NCI-H345 (cell line): ENCODE measurements at places on chromosomes 16 and 17.
A peak's percentile ranks its signal among the peaks of the same experiment; 100 is the strongest.

GRCh38 chr17:32954477-32954876 lies 26.5 kb downstream of the TMEM98 start:
- no peak for DNase-seq

- no peak for DNase-seq
Observed at GRCh38 chr16:56305956-56306565, 114.8 kb downstream of the GNAO1 start.

DNA sequence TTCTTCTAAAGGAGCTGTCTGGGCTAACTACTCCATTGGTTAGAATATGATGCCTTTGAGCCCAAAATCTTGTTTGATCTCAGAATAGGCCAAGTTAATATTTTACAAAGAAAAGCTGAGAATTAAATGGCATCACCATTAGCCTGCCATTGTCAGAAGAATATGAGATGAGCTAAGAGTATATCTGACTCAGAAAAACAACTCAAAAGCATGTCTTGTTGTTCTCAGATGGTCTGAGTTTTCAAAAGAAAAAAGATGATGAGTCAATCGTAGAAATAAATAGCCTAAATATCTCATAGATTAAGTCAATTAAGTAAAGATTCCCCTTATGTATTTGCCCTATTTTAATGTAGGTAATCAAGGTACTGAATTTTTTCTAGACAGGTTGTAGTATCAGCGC lies 197.1 kb upstream of the TBX2 start:
- DNase-seq: no peak

DNA sequence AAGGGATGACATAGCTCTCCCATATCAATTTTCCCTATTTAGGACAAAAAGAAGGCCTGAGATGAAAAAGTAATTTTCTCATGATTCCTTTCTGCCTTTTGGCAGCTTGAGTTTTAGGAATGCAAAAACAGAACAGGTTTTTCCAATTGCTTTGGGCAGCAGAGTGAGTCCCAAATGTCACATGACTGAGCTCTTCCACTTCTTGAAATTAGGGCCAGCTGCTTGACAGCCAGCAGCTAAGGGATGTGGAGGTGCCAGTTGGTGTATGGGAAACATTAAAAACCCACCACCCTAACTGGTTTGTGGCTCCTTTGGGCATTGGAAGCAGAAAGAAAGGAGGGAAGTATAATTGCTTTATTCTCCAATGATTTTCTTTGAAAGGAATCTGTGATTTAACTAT lies 133.8 kb upstream of the FAM20A start:
- no peak for DNase-seq

GRCh38 chr17:82195675-82196672 lies 16.7 kb downstream of the CCDC57 start:
- DNase-seq: no peak

DNA sequence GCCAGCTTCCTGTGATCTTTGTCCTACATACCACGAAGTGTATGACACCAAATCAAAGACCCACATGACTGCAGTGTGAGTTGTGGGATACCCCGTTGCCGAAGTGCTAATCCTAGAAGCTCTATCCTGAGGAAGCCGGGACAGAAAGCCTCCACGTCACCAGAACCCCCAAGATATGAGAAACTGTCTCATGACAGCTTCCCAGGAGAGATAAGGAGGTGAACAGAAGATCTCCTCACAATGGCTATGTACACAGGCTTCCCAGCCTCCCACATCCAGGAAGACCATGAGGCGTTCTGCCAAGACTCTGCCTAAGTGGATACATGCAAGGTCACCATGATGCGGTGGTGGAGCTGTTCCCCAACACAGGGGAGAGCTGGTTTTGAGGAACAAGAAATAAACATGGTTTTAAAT lies 37.1 kb downstream of the TRIM25 start:
- no peak for DNase-seq

DNA sequence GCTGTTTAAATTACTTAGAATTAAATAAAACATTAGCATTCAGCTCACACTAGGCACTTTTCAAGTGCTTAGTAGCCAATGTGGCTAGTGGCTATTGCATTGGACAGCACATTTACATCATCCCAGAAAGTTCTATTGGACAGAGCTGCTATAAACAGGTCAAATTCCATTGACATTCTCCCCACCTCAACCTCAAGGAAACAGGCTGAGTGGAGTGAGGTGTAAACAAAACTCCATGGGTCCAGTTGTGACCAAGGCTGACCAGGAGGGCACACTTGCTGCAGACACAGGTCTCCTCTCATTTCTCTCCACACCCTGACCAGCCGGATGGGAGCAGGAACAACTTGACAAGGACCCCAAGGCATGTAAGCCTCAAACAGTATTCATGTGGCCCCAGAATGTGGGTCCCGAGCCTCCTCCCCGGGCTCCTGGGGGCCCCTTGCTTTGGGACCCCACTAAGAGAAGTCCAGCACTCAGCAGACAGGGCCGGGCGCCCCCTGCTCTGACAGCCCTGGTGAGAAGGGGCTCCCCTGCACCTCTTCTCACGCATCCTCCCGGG lies 488 bp downstream of the C17orf113 start:
- no peak for DNase-seq

DNA sequence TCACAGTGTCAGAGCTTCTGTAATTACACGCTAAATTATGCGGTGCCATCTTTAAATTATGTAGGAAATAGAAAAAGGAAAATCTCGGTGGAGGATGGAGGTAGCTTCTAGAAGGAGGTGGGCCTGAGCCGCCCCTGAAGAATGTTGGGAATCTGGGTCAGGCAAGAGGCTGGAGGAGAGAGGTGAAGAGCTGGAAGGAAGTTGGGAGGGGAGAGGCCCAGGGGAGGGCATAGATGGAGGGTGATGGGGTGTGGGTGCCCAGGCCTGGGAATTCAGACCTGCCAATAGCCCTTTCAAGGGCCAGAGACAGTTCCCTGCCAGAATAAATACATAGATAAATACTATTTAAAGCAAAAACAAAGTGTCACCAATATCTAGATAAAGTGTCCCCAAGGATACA lies 415.0 kb upstream of the HSBP1 start:
- no peak for DNase-seq

GRCh38 chr17:61318684-61319098 lies 81.0 kb upstream of the TBX2 start:
- DNase-seq: no peak

GRCh38 chr17:82160075-82160474 lies 52.6 kb downstream of the CCDC57 start:
- DNase-seq: no peak

DNA sequence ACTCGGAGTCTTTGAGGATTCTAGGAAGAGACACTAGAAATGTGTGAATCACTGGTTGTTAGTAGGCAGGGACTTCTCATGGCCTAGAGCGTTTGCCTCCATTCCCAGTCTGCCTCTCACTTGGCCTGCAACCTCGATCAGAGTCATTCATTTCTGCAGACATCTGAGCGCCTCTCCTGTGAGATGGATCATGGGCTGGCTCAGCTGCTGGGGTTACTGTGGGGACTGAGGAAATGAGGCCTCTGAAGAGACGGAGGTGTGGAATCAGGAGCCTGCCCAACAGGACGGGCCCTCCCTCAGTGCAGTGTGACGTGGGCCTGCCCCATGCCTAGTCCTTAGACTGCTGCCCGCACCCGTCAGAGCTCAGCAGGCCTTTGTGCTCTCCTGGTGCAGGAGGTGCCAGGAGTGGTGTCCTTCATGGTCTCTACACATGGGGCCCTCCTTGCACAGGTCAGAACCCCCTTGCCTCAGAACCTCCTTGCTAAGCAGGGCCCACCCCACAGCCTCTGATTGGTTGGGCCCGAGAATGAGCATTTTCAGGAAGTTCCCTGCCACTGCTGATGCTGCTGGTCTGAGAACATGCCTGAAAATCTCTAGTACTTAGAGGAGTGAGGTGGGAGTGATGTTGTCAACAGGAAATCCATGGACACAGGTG lies 99.4 kb downstream of the NPIPB11 start:
- no peak for DNase-seq

DNA sequence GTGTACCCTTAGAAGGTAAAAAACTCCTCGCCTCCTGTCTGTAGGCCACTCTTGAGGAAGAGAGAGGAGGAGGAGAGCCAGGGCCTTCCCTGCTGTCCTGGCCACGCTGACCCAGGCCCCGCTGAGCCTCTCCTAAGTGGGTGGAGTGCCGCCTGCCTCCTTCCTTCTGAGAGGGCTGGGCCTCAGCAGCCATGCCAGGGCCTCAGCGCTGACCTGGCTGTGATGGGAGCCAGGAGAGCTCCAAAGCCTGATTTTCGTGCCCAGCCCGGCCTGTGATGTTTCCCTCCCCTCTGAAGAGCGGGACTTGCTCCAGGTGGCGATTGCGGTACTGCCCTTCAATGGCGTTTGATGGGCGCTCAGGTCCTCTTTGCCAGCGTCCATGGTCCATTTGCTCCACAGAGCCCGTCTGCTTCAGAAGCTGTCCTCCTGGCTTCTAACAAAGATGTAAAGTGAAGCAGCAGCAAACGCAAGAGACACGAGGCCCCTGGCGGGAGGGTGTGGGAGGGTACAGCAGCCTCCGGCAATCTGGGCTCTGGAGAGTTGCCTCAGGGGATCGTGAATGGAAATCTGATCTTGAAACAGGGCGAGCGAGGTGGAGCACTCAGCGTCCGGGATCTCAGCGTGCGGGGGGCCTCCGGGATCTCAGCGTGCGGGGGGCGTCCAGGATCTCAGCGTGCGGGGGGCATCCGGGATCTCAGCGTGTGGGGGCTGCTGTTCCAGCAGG lies 93.5 kb downstream of the NPIPB11 start:
- peak; percentile 91 for DNase-seq

- no peak for DNase-seq
Observed at GRCh38 chr17:68468334-68468733, 11.0 kb upstream of the WIPI1 start.

DNA sequence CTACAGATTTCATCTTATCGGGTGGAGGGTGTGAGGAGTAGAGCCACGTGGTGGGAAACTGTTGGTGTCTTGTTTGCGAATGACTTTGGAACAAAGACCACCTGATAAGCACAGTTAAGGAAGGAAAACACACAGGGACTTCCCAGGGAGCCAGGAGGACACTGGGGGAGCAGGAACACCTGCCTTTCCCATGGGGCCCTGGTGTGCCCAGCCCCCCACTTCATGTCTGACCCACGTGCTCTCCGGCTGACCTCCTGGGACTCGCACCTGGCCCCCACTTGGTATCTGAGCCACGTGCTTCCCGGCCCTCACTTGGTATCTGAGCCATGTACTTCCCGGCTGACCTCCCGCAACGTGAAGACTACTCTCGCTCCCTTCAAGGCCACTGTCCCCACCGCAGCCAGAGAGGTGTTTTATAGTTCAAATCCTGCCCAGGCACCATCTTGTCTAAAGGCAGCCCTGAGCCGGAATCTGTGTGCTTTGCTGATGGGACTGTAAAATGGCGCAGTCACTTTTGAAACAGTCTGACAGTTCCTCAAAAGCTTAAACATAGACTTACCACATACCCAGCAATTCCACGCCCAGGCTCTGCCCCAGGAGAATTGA lies 5.4 kb upstream of the CSNK1D start:
- DNase-seq: peak; percentile 68

- DNase-seq: no peak
Observed at GRCh38 chr16:5506021-5506420, 408.4 kb upstream of the EEF2KMT start.

- DNase-seq: no peak
Observed at GRCh38 chr17:42779936-42780850, at the start of gene WNK4. Gene WNK4, plus strand, starts transcription at chr17:42780610. Its CDS starts 89 bp downstream, at chr17:42780699.

GRCh38 chr17:7380321-7380720 lies 568 bp upstream of the TNK1 start:
- peak; percentile 41 for DNase-seq

DNA sequence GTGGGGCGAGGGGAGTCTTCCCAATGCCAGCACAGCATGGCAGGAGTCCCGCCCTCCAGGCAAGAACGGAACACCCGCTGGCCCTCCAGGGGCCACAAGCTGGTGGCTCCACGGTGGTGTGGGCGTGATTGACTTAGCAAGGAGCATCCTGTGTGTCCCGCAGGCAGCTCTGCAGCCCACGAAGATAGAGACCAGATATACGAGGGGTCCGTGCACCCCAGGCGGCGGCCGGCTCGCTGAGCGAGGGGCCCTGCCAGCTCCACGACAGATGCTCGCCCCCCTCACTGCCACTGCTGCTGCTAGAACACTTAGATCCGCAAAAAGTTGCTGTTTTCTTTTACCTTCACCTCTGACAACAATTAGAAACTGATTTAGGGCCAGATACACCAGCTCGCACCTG lies 10.0 kb upstream of the CACNA1H start:
- no peak for DNase-seq

- DNase-seq: peak; percentile 86
Observed at GRCh38 chr17:74430706-74431567, 951 bp upstream of the GPRC5C start.

DNA sequence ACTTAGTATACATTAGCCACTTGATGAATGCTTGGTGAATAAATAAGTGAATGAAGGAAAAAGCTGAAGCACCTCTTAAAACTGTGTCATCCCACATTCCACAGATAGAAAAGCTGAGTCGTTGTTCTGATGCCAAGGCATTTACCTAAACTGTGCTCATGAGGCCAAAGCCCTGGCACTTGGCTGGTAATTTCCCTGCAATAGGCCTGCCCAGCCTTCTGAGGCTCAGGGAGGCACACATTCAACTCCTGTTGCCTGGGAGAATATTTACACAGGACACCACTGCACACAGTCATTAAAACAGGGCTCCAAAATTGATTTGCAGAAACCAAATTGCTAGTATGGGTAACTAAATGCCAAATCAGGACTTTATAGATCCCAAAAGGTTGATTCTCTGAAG lies 333.0 kb upstream of the C16orf82 start:
- no peak for DNase-seq

DNA sequence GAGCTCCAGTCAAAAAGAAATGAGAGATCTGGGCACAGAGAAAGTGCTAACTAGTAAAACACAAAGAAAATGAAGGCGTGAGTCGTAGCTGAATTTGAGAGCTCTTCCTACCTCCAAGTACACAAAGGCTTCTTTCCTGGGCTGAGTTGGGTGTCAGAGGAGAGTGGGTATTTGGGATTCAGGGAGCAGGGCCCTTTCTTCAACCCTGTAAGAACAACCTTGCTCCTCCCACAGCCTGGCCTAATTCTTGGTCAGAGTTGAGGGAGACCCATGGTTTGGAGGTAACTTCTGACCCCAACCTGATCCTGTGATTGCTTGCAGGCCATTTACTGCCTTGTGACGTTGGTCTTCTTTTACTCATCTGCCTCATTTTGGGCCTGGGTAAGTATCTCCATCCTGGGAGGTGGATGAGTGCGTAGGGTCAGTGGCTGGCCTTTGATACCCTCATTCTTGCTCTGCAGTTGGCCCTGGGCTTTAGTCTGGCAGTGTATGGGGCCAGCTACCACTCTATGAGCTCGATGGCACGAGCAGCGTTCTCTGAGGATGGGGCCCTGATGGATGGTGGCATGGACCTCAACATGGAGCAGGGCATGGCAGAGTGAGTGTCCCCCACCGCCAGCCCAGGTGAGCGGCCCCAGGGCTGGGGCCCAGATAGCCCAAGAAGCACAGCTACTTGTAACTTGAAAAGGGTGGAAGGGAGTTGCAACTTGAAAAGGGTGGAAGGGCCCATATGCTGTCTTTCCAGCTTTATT lies 1.3 kb downstream of the TMEM208 start:
- no peak for DNase-seq

DNA sequence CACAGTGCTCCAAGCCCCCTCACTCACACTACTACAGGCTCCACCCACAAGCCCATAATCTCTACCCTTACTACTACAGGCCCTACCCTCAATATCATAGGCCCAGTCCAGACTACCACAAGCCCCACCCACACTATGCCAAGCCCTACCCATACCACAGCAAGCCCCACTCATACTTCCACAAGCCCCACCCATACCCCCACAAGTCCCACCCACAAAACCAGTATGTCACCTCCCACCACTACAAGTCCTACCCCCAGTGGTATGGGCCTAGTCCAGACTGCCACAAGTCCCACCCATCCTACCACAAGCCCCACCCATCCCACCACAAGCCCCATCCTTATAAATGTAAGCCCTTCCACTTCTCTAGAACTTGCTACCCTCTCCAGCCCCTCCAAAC lies 13.8 kb downstream of the RIPOR1 start:
- no peak for DNase-seq
